Spinal cord (tissue), 10 donors: ENCODE measurements at places on chromosomes 13 and 19.
A peak's percentile ranks its signal among the peaks of the same experiment; 100 is the strongest.

DNA sequence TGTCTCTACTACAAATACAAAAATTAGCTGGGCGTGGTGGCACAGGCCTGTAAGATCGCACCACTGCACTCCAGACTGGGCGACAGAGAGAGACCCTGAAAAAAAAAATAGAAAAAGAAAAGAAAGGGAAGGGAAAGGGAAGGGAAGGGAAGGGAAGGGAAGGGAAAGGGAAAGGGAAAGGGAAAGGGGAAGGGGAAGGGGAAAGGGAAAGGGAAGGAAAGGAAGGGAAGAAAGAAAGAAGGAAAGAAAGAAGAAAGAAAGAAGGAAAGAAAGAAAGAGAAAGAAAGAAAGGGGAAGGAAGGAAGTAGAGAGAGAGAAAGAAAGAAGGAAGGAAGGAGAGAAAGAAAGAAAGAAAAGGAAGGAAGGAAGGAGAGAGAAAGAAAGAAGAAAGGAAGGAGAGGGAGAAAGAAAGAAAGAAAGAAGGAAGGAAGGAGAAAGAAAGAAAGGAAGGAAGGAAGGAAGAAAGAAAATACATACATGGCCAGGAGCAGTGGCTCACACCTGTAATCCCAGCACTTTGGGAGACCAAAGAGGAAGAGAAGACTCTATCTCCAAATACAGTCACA, 8.1 kb upstream of the SYDE1 start:
- no peak for DNase-seq

- no peak for DNase-seq
These were observed 235.2 kb downstream of the SLITRK5 start for GRCh38 chr13:87906411-87906810.

- peak; percentile 15 for DNase-seq
These were observed 1.2 kb downstream of the SLC7A1 start for GRCh38 chr13:29594303-29594709.

DNA sequence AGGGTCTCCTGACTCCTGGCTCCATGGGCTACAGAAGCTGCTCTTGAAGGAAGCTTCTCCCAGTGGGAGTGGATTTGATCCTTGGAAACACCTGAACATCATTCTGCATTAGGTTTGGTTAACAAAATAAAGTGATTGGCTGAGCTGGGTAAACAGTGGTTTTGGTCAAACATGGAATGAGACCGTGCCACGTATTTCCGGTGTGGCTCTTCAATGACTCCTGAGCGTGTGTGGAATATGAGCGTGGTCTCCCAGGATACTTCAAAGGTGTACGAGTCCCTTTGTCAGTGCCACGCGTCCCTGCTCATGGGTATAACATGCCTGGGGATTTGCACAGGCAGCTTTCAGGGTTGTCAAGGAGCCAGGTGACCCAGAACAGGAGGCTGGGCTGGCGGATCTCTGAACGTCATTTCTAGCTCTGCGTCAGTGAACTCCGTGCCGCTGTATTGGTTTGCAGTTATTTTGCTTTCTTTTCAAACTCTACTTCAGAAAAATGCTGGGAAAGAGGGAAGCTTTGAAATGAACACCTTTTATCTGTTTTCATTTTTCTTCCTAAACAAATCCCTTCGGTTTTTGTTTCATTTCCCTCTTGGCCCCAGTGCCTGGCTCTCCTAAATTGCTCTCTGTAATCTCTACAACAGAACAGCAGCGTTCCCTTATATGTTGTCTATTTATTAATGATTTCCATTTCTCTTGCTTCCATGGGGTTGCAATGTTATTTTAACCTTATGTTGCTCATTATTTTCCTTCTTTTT, 26.3 kb upstream of the GJB6 start:
- peak; percentile 31 for DNase-seq

- no peak for DNase-seq
These were observed 4.8 kb downstream of the KLF16 start for GRCh38 chr19:1858412-1859081.

DNA sequence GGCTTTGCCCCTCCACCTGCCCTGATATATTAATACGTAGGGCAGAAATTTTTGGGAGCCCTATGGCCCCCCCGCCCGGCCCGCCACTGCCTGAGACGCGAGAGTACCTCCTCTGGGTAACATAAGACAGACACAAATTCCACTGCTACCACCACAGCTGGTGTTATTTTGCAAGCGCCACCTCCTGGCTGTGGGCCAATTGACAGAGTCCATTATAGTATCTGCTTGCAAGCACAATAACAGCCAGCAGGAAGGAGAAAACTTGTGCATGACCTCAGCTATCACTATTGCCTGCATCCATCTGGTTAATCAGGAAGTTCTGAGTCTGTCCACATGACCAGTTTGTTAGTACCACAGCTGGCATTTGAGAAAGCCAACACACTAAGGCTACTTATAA, 25.3 kb upstream of the OR10H2 start:
- DNase-seq: peak; percentile 67

GRCh38 chr19:52139252-52140031, at the start of gene ZNF616:
Gene ZNF616 (minus strand): TSS chr19:52139938. CDS start chr19:52130512, 9,426 bp downstream.
- DNase-seq: peak; percentile 98

DNA sequence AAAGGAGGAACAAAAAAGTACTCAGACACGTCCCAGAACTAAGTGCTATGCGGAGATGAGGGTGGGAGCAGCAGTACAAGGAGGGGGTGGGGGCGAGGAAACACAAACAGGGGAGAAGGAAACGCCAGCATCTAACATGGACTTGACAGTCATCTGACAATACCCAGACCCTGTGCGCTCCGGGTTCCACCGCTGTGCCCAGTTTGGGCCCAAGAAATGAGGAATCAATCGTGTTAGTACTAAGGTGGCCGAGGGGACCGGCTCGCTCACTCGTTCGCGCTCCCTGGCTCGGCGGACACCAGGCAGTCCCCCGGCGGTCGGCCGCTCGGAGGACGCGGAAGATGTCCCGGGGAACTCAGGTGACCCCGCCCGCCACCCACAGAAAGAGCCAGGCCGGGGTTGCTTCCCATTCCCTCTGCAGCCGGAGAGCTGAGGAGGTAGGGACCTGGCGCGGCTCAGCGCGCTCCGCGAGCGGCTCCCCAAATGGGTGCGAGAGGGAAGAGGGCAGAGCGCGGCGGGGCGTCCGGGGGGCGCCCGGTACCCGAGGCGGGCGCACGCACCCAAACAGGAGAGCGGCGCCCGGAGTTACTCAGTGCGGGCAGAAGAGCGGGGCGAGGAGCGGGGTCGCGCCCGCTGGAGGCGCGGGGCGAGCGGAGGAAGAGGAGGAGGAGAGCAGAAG, 616 bp downstream of the TSHZ3 start:
- no peak for DNase-seq

DNA sequence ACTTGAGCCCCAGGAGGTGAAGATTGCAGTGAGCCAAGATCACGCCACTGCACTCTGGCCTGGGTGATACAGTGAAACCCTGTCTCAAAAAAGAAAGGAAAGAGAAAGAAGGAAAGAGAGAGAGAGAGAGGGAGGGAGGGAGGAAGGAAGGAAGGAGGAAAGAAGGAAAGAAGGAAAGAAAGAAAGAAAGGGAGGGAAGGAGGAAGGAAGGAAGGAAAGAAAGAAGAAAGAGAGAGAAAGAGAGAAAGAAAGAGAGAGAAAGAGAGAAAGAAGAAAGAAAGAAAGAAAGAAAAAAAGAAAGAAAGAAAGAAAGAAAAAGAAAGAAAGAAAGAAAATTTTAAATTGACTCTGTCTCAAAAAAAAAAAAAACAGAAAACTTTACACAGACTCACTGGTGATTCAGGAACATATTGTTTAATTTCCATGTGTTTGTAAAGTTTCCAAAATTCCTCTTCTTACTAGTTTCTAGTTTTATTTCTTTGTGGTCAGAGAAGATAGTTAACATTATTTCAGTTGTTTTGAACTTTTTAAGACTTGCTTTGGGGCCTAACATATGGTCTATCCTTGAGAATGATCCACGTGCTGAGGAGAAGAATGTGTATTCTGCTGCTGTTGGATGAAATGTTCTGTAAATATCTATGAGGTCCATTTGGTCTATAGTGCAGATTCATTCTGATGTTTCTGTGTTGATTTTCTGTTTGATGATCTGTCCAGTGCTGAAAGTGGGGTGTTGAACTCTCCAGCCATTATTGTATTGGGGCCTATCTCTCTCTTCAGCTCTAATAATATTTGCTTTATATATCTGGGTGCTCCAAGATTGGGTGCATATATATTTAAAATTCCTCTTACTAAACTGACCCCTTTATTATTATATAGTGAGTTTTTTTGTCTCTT, 204.4 kb upstream of the SERP2 start:
- no peak for DNase-seq

DNA sequence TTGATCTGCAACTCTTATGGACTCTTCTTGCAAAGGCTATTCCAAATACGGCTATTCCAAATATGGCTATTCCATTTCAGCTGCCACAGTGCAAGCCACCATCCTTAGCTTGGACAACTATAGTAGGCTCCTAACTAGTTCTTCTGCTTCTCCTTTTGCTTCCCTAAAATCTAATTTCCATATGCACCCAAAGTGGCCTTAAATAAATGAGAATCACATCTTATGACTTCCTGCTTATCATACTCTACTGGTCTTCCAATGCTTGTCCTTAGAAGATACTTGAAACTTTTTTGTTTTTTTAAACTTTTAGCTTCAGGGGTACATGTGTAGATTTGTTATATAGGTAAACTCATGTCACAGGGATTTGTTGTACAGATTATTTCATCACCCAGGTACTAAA, 4.9 kb downstream of the UCHL3 start:
- no peak for DNase-seq

DNA sequence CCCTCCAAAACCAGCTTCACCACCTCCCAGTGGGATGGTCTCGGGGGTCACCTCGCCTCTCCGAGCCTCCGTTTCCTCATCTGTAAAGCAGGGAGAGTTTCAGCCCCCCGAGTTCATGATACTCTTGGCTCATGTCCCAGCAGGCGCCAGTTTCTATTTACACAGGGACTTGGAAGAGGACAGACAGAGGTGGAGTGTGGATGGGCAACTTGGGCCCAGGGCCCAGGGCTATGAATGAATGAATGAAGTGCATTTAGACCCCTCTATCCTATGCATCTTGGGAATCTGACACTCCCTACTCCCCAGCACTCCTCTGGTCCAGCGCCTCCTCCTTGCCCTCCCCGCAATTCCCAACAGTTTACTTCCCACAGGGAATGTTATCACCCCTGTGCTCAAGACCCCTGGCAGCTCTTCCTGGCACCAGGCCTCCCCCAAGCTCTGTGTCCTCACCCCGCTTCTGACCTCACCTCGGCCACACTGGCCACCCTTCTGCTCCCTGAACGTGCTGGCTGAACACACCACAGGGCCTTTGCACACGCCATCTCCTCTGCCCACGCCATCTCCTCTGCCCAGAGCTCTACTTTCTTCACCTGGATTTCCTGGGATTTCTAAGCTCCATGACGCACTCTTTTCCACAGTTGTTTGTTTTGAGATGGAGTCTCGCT, 4.9 kb upstream of the C2CD4C start:
- DNase-seq: no peak

DNA sequence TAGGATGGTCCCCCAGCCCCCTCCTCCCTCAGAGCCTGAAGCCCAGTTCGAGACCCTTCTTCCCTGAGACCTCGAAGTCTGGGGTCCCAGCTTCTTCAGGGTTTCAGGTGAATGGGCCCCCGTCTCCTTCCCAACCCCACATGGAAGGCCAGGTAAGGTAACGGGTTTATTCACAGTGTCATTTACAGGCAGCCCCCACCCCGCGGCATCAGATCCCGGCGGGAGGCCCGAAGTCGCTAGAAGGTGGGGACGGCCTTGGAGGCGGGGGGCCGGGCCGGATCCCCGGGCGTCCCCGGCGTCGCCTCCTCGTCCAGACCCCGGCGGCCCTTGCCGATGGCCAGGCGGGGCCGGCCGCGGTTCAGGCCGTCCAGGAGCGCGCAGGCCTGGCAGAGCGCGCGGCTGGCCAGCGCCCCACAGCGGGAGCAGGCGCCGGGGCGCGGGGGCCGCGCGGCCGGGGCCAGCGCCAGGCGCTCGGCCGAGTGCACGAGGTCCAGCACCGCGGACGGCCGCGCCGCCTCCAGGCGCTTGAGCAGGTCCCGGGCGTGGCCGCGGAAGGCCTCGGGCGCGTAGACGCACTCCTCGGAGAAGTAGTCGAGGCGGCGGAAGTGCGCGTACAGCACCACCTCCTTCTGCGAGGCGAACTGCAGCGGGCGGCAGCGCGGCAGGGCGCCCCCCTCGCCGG, 9.7 kb downstream of the CTU1 start:
- no peak for DNase-seq

- DNase-seq: no peak
These were observed 53.3 kb downstream of the RNF6 start for GRCh38 chr13:26168835-26169234.

- no peak for DNase-seq
These were observed 202.8 kb upstream of the TSC22D1 start for GRCh38 chr13:44778761-44779484.

DNA sequence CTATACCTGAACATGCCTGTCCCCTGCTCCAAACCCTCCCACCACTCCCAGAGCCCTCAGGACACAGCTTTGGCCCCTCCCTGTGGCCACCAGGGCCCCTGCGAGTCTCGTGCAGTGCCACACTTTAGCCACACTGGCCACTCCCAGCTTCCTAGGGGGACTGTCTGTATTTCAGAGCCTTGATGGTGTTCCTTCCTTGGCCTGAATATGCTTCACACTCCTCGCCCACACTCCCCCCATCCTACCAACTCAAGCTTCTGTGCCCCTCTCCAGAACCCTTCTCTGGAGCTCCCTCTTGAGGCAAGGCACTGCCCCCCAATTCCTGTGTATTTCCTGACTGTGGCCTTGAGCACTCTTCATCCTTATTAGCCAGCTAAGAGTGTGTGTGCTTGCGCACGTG, 80.2 kb downstream of the DPF1 start:
- no peak for DNase-seq

DNA sequence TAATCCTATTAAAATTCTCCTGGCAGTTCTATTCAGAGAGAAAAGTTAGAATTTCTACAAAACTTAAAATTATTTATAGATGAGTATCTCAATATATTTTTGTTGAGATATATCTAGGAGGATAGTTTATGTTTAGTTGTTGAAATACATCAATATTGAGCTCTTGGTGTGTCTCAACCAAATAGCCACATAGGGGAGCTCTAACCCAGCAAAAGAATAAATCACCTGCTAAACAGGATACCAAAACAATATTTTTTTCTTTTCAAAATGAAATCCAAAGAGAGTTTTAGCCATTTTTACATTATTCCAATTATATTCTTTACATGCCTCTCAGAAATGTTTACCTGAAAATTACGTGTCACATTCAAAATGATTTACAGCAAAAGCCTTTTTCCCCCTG, 954.7 kb downstream of the SLITRK6 start:
- peak; percentile 26 for DNase-seq

- DNase-seq: no peak
These were observed 9.2 kb downstream of the INSL3 start for GRCh38 chr19:17812099-17812498.

GRCh38 chr13:24381541-24382265, 72.3 kb downstream of the C1QTNF9 start:
- DNase-seq: no peak
